ENCODE measurements at places on chromosomes 2 and 18. TPM values are rescaled to one million over a fixed set of nuclear protein-coding genes. Genes with fewer than 3 reads are reported as not detected.
A peak's percentile ranks its signal among the peaks of the same experiment; 100 is the strongest.

Gene ANKRD23
- 3.5 TPM for total RNA-seq

DNA sequence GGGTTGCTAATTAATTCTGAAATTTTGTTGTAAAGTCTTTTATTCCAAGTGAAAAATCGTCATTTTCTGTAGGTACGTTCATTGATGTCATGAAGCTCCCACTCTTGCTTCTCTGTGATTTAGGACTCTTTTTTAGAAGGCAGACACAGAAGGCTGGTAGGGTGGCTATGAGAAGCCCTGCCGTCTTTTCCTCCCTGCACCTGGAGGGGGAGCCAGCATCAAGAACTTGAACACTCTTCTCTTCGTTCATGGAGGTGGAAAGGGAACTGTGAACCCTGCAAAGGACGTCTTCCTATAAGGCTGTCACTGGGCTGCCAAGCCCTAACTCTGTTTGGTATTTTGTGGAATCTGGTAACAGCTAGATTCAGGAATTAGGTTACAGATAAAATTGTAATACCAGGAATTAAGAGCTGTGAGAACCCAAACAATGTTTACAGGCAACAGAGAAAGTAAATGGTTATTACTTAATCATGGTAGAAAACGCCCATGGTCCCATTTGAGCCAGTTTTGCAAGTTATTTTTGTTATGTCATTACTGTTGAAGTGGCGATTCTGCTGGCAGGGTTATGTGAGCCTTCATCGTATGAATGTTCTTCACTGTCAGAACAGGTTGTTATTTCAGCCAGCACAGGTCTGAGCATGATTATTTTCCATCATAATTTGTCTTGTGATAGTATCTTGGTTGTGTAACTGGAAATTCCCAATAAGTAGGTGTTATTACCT lies 112.2 kb downstream of the OSBPL6 start:
- peak; percentile 53 for DNase-seq

GRCh38 chr2:47503481-47504070 lies 100.6 kb downstream of the MSH2 start:
- DNase-seq: no peak

GRCh38 chr2:221480821-221481220 lies 91.3 kb downstream of the EPHA4 start:
- DNase-seq: no peak

DNA sequence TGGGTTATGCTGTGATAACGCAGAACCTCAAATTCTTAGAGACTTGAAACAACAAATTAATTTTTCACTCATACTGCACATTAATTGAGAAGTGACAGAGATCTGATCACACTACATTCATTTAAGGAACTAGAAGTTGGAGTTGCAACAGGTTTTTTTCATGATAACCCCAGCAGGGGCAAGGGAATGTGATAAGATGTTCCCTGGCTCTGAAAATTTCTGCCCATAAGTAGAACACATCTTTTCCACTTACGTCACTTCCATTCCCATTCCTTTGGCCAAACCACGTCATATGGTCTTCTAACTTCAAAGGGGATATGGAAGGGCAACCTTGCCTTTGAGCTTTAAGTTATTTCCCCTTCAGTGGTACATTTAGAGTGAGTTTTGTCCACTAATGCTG lies 29.7 kb upstream of the PSME4 start:
- DNase-seq: no peak

DNA sequence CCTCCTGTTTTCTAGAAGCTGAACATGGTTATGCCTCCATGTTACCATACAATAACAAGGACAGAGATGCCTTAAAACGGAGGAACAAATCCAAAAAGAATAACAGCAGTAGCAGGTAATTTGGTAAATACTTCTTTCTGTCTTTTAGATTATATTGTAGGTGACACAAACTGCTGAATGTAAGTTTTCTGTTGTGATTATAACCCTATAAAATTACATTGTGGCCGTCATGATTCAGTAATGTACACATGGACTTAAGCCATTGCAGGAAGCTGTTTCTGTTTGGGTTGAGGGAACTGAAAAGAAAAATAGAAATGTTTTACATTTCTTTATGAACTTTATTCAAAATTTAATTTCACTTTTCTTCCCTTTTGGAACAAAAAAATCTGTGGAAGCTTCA lies 1.2 kb downstream of the MXD1 start:
- DNase-seq: no peak

GRCh38 chr2:174142290-174142689 lies 106.0 kb downstream of the OLA1 start:
- DNase-seq: no peak

Gene DYNAP
- not detected for total RNA-seq

GRCh38 chr18:55287149-55287806 lies 300.7 kb downstream of the TCF4 start:
- DNase-seq: no peak

- peak; percentile 21 for DNase-seq
These were observed 96.4 kb downstream of the CERS6 start for GRCh38 chr2:168552450-168552856.

DNA sequence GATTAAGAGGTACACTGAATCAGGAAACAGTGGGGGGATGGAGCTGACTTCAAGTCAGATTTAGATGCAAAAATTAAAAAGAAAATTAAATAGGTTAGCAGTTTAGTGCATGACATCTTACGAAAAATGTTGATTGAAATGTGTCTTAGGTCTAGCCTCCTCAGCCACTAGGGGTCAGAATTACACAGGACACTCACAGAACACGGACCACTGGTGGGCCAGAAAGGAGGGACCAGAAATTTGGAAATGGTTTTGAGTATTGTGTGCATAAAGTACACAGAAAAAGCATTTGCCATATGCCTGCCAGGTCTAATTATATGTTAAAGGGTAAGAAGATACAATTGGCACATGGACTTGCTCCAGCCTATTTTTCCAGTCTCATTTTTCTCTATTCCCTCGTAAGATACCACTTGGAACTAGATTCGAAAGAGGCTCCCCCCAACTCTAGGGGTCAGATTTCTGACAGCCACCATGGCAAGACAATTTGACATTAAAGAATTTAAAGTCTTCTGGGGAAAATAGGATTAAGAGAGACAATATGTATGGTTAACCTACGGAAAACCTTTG lies 550.2 kb upstream of the SETBP1 start:
- peak; percentile 34 for DNase-seq

GRCh38 chr2:152466041-152466440 lies 131.1 kb downstream of the FMNL2 start:
- no peak for DNase-seq

- DNase-seq: no peak
These were observed 163.6 kb downstream of the TRABD2A start for GRCh38 chr2:84717302-84717701.

DNA sequence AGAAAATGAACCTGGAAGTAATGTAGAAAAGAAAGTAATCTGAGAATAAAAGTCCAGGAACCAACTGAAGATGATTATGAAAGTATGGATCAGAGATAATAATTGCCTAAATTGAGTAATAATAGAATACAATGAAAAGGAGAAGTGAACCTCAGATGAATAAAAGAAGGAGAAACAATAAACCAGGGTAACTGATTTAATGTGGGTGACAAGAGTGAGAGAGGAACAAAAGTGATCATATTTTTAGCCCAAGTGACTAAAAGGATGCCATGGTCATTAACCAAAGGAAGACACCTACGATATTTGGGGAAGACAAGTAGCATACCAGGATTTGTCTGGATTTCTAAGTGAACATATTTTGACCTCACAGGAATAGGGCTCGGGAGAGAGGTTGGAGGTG lies 600.6 kb downstream of the RNF144A start:
- DNase-seq: no peak

GRCh38 chr2:153477636-153478288 lies 800 bp downstream of the RPRM start:
- no peak for DNase-seq

GRCh38 chr2:50529600-50530218 lies 502.2 kb downstream of the NRXN1 start:
- DNase-seq: peak; percentile 53

DNA sequence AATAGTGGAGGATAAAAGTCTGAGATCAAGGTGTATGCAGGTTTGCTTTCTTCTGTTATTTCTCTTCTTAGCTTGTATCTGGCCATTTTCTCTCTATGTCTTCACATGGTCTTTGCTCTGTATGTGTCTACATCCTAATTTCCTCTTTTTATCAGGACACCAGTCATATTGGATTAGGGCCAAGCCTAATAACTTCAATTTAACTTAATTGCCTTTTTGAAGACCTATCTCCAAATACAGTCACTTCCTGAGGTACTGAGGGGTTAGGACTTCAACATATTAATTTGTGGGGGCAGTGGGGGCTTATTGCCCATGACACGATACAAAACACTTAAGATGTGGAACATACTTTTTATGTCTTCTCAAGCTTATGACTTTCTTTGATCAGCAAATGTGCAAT lies 632.9 kb upstream of the CELF4 start:
- no peak for DNase-seq

- no peak for DNase-seq
These were observed 330.3 kb upstream of the FIGN start for GRCh38 chr2:164066095-164066494.

DNA sequence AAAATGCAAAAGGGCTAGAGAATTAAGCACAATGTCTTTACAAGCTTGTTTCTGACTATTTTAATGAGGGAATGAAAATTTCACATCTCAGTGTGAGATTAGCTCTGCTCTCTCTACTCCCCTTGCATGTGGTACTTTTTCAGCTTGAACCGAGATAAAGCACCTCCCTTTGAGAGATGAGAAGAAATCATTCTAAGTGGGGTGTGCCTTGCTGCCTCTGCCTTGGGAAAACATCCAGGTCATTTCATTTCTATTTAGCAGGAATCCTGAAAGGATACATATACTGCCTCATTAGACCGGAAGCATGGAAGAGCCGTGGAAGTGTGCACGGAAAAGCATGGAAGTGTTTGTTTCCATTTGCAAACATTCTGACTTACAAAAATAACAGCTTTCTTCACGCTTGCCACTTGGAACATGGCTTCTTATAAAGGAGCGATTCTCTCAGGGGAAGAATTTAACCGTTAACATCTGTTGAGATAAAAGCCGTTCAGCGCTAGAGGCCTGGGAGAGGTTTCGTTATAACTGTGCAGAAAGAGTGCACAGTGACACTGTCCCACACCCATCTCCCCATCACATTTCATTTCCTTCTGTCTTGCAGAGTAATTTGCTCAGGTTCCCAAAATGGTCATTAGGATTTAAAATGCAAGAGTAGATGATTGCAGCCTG lies 16.7 kb downstream of the NOSTRIN start:
- DNase-seq: no peak

All from HT-29 (cell line).